RKO (cell line): ENCODE measurements at places on chromosomes 13 and 19.

DNA sequence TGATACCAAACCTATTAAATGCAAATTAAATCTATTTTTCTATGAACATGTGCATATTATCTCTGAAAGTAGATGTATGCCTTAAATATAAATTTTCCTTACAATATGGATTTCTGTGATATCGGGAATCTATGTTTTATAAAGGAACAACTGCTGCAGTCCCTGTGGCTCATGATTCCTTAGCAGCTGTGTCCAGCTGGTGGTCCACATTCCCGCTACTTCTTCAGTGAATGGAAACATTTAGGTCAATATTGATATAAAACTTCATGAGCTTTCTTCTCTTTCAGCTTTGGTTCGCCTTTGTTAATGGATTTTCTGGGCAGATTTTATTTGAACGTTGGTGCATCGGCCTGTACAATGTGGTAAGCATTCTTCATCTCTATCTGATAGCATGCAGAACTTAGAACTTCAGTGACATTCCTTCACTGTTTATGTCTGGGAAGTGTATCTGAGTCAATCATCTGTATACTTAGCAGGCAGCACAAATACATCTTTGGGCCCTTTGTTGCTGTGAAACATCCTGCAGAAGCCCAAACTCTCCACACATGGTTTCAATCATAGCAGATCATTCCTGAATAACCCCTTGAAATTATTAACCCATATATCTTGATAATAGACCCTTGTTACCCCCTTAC, 223.9 kb downstream of the SHISA2 start:
- DNase-seq, result no peak

DNA sequence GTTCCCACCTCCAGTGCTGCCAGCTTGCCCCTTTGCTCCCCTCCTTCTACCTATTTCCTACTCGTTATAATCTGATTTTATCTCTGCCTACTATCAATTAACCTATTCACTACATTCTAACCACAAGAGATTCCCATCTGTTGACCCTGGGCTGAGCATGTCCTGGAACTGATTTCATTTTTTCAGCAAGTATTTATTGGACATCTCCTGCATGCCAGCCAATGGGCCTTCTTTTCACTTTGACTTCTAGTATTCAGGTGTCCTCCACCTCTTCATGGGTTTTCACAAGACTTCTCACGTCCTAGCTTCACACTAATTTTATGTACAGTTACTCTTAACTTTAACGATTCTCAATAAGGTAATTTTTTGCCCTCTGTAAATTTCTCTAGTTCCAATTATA, 282.7 kb upstream of the KLHL1 start:
- DNase-seq, result no peak

DNA sequence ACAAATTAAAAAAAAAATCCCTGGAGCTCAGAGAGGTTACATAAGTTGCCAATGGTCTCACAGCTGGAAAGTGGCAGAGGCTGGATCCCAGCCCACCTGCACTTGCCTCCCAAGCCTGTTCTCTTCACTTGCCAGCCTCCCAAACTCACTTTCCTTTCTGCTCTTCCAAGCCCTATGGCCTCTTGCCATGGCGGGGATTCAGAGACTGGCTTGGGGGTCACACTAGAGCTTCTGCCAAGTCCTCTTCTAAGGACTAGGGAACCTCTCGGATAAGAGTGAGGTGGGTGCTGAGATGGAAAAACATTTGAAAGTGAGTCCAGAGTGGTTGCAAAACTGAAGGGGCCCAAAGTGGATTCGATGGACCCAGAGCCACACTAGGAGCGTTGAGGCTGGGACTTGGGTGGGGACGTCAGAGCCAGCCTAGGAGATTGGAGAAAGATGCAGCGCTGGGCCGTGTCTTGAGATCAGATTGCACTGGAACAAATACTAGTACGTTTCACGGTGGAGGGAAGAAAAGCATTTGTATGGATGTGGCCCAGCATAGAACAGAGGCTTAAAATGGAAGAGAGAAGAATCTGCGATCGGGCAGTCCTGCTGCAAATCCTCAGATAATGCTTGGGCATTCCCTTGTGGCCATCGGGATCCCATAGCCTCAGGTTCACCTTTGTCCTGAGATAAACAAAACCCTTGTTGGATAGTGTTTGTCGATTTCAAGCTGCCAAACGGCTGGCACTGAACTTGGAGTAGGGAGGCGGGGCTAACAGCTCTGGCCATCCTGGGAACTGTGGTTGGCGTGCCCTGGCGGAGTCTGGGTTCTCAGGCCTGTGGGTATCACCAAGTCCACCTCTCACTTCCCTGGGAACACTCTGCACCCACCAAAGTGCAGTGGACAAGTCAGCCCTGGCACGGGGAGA, 84.8 kb downstream of the ING1 start:
- no peak for DNase-seq

GRCh38 chr19:14139944-14140343, 3.6 kb upstream of the ASF1B start:
- no peak for DNase-seq

DNA sequence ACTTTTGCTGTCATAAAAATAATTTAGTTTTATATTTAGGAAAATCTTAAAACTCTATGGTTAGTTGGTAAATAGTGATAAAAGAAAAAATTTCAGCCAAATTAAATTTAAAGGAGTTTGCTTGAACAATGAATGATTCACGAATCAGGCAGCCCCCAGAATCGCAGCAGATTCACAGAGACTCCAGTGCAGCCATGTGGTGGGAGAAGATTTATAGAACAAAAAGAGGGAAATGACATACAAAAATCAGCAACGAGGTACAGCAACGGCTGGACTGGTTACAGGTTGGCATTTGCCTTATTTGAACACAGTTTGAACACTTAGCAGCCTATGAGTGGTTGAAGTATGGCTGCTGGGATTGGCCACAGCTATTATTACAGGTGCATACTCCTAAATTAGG, 96.4 kb upstream of the MYCBP2 start:
- no peak for DNase-seq

GRCh38 chr13:67138970-67139369, 91.2 kb downstream of the PCDH9 start:
- no peak for DNase-seq

GRCh38 chr13:101449790-101450748, 2.4 kb upstream of the ITGBL1 start:
- no peak for DNase-seq

GRCh38 chr13:76973920-76974617, 17.8 kb upstream of the CLN5 start:
- no peak for DNase-seq

DNA sequence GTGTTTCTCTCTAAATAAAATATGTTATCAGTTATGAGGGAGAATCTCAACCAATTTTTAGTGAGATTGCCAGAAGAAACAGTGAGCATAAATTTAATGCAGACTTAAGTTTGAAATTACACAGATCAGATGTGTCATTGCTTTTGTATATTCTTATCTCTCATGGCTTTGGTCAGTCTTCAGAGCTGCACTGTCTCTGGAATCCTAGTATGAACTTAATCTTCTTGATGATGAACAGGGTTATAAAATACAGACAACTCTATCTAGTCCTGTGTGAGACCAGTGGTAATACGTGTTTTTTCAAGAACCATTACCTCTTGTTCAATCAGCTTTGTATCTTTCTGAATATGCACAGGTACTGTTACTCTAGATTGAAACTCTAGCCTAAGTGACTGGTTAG, 528.0 kb downstream of the DACH1 start:
- DNase-seq, result no peak

DNA sequence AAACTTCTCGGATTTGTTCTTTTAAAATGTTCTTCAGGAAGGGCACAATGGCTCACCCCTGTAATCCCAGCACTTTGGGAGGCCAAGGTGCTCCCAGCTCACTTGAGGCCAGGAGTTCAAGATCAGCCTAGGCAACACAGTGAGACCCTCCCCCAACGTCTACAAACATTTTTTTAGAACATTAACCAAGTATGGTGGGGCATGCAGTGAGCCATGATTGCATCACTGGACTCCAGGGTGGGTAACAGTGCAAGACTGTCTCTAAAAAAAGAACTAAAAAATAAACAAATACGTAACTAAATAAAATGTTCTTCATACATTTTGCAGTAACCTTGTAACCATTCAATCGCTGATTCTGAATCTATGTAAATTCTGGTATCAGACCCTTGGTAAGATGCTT, 2.1 kb upstream of the IPO5 start:
- DNase-seq, result no peak

- peak; percentile 80 for DNase-seq
Observed at GRCh38 chr19:50835785-50836542, 2.6 kb upstream of the KLK15 start.

- peak; percentile 95 for DNase-seq
Observed at GRCh38 chr19:50039968-50040367, 14.2 kb downstream of the ZNF473 start.

- no peak for DNase-seq
Observed at GRCh38 chr19:6801485-6802086, 29.1 kb downstream of the VAV1 start.

- DNase-seq, result no peak
Observed at GRCh38 chr13:111043575-111043982, 71.5 kb upstream of the ARHGEF7 start.
